ENCODE measurements at places on chromosomes 1 and 21.

DNA sequence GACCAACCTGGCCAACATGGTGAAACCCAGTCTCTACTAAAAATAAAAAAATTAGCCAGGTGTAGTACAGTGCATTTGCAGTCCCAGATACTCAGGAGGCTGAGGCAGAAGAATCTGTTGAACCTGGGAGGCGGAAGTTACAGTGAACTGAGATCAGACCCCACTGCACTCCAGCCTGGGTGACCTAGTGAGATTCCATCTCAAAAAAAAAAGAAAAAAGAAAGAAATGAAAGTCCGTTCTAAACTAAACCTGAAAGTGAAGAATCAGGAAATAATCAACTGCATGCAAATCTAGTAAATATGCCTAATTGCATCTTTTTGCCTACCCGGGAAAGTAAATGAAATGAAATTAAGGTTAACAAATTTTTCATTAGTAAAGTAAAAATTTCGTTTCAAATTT is 99.6 kb downstream of the ZZZ3 start:
- no peak for DNase-seq

- DNase-seq = no peak
Measured at GRCh38 chr1:100539836-100540536, 2.0 kb downstream of the GPR88 start.

- DNase-seq = peak; percentile 76
Measured at GRCh38 chr1:18109058-18109755, 1.6 kb downstream of the IGSF21 start.

GRCh38 chr1:145986551-145986950 is 9.8 kb downstream of the TXNIP start:
- DNase-seq = no peak

GRCh38 chr21:46665566-46665965 is 30.1 kb downstream of the PRMT2 start:
- DNase-seq = no peak

DNA sequence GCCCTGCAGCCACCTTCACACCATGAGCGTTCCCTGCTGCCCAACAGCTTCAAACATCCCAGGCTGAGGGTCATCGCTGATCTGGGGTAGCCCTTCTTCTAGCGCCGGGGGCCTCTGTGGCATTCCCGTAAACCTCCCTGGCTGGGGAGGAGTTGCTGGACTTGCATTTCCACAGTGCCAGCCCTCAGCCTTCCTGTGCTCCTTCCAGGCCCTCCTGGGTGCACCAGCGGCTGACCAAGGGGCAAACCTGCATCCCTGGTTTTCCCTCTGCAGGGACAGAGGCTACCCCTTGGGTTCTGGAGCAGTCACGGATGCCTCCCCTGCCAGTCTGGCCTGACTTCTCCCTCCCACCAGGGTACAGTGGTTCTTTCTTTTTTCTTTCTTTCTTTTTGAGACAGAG is 218.7 kb upstream of the TMEM51 start:
- DNase-seq = no peak

DNA sequence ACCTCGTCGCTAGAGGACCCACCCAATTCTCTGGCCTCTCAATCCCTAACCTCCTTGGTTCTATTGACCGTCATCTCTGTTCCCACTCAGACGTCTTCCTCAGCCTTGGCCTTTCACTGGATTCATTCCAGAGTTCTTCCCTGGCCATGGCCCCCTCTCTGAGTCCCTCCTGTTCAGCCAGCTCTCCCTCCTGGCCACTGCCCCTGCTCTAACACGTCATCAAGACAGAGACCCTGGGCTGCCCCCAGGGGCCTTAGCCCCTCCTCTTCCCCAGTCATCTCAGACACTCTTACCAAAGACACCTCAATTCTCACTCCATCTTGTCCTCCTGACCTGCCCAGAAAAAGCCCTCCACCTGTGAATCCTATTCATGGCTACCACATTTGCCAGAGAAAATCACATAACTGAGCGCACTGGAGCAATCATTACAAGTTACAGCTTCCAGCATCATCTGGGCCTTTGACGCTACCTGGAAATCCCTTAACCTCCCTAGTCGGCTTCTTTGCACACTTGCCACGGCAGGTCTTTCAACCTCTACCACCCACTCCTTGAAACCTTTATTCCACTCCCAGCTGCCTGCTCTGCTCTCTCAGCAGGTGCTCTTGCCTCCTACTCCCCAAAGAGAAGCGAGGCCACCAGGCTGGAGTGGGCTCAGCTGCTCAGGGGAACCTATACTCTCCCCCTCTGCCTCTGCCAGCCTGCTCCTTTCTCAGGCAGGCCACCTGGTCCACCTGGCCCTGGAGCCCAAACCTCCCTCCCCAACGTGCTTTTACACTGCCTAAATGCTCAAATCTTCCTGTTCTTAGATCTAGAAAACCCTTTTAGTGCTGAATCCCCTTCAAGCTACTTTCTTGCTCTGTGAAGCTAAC is 14.0 kb downstream of the DCST2 start:
- no peak for DNase-seq

DNA sequence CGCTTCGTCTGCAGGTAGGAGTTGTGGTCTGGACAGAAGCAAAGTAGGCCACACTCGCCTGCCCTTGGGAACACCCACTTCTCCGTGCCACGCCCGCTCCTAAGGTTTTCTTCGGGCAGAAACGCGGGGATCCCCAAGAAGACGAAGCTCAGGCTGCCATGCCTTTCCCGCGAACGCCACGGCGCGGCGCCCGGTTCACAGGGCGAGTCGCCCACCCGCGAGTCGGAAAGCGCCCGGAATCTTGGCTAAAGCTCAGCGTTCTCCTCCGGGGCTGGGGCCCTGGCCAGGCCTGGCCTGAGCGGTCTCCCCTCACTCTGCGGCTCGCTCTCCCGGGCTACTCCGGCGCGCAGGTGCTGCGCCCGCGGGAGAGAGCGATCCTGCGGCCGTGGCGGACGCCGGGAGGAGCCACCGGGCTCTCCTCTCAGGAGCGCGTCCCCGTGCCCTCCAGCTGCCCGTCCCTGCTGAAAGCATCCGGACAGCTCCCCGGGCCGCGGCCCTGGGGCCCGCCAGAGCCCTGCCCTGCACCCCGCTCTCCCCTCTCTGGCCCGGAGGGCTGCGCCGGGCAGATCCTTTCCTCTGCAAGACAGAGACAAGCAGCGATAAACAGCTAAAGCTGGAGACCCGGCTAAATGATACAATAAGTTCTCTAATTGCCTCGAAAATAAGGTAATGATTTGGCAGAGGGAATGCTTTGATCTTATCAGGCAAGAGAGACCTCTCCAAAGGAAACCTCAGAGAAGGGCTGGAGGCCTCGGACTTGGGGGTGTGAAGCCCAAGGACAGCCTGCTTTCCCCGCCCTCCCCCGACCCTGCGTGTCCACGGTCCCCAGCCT is 6.7 kb upstream of the WNT2B start:
- DNase-seq = peak; percentile 42

Measured in cerebellar nuclear complex (tissue), 1 donor.